WTC11 (cell line): ENCODE measurements at places on chromosomes 1 and 21.

- DNase-seq: no peak
Measured at GRCh38 chr1:93471911-93472310, 24.0 kb downstream of the FNBP1L start.

GRCh38 chr1:23957096-23957495, 2.5 kb upstream of the PNRC2 start:
- no peak for DNase-seq

DNA sequence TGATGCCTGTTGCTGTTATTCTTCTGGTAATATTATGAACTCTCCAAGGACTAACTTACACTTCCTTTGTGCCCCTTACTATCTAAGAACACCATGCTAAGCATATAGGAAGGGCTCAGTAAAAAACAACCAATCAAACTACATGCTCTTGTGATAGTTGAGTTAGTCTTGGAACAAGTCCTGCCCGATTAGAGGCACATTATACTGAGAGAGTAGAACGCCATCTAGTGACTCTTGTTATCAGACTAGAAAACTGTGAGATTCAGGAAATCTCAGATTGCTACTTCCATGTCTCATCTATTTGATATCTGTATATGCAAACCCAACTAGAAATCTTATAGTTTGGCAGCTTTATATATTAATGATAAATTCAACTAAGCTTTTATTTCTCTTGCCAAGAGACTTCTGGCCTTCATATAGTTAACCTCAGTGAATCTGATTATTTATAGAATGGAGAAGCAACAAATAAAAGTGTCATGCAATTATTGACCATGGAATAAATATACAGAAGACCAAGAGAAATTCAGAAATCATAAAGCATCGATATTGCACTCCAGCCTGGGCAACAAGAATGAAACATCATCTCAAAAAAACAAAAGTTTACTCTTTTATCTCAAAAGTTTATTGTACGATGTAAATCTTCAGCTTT, 7.8 kb upstream of the SRRM1 start:
- DNase-seq: no peak

GRCh38 chr1:39573736-39574624, 2.6 kb downstream of the PABPC4 start:
- no peak for DNase-seq

- DNase-seq: no peak
Measured at GRCh38 chr1:67659229-67659628, 25.8 kb upstream of the GADD45A start.

- DNase-seq: no peak
Measured at GRCh38 chr1:183239220-183239742, 53.2 kb downstream of the LAMC2 start.

- DNase-seq: no peak
Measured at GRCh38 chr21:24945910-24946309, 661.4 kb downstream of the MRPL39 start.

GRCh38 chr1:64242895-64243756, 39.7 kb downstream of the UBE2U start:
- no peak for DNase-seq

GRCh38 chr1:60747353-60747752, 335.0 kb upstream of the NFIA start:
- DNase-seq: no peak

DNA sequence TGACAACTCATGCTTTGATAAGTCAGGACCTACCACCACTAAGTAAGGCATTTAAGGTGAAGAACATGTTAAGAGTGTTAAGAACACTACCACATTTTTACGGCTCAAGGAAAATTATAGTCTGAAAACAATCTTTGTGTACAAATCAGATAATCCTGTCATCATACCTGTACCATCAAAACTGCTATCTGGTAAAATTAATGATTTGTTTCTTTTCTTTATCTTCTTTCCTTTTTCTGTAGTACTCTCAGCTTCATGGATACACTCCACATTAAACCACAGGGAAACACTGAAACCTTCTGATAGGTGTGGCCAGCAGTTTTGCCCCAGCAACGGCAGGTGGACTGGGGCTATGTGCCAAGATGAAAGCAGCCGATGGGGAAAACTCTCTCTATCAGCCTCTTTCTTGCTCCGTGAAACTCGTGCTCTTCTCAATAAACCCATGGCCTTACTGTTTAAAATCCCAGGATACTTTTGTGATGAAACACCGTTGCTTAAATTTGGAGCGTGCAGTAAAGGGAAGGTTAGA, 75.1 kb downstream of the LYST start:
- DNase-seq: no peak
